ENCODE measurements at places on chromosomes 7 and 10. TPM values are rescaled to one million over a fixed set of nuclear protein-coding genes. Genes with fewer than 3 reads are reported as not detected.

GRCh38 chr7:47427051-47427643, 154.8 kb downstream of the TNS3 start:
- no peak for ATAC-seq

- no peak for ATAC-seq
These were observed 9.9 kb downstream of the OR9A2 start for GRCh38 chr7:143016996-143017395.

DNA sequence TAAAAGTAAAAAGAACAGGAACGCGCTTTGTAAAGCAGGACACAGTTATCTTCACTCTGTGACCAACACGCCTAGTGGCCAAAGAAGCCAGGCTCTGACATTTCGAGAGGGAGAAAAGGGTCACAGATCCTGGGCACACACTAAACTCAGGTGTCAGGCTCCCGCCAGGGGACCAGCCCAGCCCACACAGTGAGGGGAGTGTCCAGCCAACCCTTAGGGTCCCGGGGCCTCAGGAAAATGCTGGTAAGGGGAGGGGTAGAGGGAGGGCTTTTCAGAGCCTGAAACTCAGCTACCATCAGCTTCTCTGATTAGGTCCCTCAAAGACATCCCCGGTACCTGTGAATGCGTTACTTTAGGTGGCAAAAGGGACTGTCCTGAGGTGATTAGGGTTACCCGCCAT, 16.6 kb downstream of the ANXA11 start:
- ATAC-seq = no peak

DNA sequence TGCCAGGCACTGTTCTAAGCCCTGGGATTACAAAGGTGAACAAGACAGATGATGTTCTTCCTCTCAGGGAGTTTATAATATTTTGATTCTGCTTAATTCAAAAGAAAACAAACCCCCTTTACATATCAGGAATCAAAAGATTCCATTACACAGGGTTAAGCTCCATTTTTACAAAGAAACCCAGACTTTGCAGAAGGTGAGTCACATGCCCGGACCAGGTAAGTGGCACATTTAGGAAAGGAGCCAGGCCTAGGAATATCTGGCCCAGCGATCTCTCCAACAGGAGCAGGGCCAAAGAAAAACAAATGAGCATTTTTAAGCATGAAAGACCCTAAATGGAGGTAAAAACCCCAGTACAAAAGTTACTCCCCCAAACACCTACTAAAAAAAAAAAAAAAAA, 1.1 kb downstream of the STN1 start:
- ATAC-seq = no peak

DNA sequence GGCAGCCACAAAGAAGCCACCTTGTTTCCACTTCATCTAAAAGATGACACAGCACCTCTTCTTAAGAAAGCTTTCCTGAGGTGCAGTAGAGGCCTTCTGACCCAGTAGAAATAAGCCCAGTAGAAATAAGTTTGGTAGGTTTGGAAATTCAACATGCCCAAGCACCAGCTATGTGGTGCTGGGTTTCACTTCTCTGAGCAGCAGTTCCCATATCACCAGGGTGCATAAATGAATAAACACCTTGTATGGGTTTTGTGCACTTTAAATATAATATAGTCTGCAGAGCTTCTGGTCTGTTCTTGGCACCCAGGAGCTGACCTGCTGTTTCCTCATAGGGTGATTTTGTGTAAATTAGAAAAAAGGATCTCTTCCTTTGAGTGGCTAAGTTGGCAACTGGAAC, 492.4 kb upstream of the SORCS1 start:
- ATAC-seq = no peak

DNA sequence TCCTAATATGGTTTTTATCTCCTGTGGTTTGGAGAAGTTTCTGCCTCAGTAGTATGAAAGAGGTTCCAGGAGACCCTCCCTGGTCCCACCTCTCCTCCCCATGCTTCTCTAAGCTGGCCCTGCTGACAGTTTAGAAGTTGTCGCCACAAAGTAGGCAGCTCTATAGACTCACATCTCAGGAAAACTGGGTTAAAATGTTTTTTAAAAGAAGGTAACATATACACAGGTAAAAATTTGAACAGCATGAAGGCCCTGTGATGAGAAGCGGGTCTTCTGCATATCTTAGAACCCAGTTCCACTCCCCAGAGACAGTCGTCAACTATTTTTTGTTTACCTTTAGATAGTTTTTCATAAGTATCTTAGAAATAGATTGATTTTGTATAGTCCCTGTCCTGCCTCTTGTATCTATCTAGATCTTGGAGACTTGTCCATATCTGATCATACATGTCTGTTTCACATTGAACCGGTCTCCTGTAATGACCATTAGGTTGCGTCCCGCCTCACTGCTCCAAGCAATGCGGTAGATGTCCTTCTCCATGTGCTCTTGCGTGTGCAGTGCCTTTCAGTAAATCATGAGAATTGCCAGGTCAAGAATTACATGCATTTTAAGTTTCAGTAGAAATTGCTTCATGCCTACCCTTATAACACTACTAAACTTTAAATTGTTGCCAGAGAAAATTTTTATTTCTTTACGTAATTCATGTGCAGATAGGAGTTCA, 2.2 kb downstream of the DUSP5 start:
- ATAC-seq = no peak

Gene CAV1
- 40.6 TPM for total RNA-seq

Gene STEAP1
- 8.8 TPM for total RNA-seq

Gene H2BK1
- total RNA-seq = not detected

Gene INPP5A
- total RNA-seq = 14.3 TPM
